ENCODE measurements at places on chromosomes 6 and 20.

GRCh38 chr6:167485186-167485978, 160.5 kb downstream of the TTLL2 start:
- DNase-seq = no peak

DNA sequence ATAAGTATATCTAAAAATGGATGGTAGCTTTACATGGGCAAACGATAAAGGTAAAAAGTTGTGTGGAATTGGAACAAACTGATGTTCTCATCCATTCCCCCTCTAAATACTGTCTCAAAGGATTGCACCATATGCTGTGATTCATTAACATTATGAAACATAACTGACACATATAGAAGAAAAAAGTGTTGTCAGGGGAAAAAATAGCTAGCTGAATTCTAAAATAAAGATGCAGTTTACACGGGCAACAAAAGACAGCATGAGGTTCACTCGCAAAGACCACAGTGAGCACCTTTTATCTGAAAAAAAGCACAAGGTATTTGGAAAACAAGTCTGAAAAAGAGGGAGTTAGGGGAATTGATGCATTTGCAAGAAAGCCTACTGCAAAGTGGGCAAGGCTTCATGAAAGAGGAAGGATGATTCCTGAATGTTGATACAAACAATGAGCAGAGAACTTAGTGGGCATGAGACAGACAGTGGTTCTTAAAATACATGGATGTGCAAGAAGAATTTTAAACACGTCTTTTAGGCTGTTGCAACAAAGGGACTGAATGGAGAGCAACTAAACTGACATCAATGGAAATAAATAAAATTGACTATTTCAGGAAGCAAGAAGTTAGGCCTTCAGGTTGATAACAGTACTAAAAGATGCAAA, 280.9 kb downstream of the KIF16B start:
- no peak for DNase-seq

- no peak for DNase-seq
These were observed 8.7 kb downstream of the SGK2 start for GRCh38 chr20:43567477-43567876.

DNA sequence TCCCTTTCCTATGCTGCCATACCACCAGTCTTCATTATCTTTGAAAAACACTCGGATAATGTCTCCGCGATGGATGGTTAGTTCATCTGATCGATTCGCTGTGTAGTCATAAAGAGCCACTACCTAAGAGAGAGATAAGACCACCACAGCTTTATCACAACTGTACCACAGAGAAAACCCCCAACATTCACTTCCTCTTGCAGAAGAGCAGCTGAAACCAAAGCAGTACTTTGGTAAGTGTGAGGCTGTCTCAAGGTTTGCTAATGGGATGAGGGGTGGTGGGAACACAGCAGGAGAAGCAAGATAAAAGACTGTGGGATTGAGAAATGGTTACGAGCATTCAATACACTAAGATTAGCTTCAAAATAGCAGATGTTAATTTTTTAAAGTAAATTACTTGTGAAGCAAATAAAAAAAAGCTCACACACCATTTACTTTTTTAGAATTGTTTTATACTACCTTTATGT, 142.1 kb downstream of the MYB start:
- peak; percentile 76 for DNase-seq

- no peak for DNase-seq
These were observed 192.2 kb upstream of the SYNDIG1 start for GRCh38 chr20:24277196-24277595.

GRCh38 chr20:38903335-38903734, 22.9 kb upstream of the FAM83D start:
- no peak for DNase-seq

- DNase-seq = peak; percentile 7
These were observed 3.4 kb upstream of the BHLHE23 start for GRCh38 chr20:63009988-63010769.

GRCh38 chr20:24853916-24854315, 95.2 kb upstream of the CST7 start:
- no peak for DNase-seq

DNA sequence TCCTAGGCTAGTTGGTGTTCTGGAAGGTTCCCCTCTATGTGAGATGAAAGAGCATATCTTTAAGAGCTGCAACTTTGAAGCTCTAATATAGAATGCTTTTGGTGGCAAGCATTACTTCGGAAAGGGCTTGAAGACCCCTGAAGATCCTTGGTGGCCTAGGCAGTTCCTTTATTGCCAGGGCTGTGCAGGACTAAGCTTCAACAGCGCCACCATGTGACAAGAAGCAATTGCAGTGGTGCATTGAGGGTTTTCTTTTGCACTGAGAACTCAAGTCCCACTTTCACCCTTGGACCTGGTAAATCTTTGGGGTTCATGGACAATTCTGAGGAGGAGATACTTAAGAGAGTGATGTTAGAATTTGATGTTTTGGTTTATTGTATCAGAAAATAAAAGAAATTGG, 237.4 kb upstream of the GMDS start:
- DNase-seq = peak; percentile 3

DNA sequence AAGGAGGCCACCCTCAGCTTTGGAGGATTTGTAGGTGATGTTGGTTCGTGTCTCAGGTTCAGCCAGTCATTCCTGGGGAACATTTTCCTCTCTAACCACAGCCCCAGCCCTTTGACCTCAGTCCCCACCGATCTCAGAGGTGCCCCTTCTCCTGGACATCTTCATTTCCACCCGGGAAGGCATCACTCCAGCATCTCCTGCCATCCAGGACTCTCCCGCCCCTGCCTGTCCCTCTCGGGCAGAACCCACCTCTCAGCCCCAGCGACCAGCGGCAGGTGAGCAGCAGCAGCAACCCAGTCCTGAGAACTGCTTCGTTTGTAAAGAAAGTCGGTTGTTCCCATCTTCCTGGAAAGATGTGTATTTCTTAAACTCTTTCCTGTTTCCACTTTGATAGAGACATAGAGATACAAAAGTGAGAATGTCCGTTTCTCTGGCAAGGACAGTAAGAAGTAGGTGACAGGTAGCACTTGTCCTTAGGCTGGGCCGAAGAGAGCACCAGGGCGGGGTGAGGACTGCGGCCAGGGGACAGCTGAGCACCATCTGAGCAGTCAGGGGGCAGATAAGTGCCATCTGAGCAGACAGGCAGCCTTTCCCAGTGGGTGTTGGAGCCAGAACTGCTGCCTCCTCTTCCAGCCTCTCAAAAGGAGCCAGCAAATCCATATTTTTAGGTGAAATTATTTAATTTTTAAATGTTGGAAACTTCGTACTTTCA, 142.2 kb downstream of the CDH4 start:
- DNase-seq = no peak

- DNase-seq = no peak
These were observed 3.5 kb downstream of the SCML4 start for GRCh38 chr6:107820338-107821261.

- DNase-seq = no peak
These were observed 16.1 kb downstream of the GRM4 start for GRCh38 chr6:34129753-34130152.

DNA sequence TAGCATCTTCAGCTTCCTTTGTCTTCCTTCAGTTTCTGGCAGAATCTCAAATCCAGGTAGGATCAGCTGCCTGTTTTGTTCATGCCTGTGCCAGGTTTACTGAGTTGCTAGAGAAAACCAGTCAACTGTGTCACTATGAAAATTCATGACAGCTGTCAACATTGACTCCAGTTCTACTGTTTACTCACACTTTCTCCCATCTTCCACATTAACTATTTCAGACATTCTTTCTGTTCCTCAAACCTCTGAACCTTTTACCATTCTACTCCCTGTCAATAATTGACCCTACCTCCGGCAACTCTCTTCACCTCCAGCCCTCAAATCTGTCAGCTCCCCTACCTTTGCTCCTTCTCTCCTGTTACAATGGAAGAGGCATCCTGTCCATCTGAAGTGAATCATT, 8.5 kb downstream of the ENPP4 start:
- DNase-seq = no peak

- peak; percentile 77 for DNase-seq
These were observed 9.8 kb downstream of the SOX4 start for GRCh38 chr6:21603082-21603952.

- no peak for DNase-seq
These were observed at the start of gene PHACTR2 for GRCh38 chr6:143677891-143678791. Gene PHACTR2 (plus strand): TSS chr6:143677965. CDS start chr6:143678164, 199 bp downstream.

DNA sequence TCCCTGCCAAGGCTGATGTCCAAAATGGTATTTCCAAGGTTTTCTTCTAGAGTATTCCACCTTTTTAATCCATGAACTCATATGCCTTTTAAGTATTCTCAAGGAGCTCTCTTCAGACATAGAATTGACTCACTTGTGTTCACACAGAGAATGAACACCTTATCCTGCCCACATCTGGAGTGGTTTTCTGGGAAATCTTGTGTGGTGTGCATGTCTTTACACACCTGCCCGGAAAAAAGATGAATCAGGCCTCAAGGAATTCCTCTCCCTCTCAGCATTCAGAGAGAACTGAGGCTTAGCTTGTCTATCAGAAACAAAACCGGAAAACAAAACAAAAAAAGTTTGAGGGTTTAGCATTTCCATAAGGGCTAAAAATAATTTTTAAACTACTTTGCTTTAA, 148.8 kb downstream of the TFAP2A start:
- no peak for DNase-seq

DNA sequence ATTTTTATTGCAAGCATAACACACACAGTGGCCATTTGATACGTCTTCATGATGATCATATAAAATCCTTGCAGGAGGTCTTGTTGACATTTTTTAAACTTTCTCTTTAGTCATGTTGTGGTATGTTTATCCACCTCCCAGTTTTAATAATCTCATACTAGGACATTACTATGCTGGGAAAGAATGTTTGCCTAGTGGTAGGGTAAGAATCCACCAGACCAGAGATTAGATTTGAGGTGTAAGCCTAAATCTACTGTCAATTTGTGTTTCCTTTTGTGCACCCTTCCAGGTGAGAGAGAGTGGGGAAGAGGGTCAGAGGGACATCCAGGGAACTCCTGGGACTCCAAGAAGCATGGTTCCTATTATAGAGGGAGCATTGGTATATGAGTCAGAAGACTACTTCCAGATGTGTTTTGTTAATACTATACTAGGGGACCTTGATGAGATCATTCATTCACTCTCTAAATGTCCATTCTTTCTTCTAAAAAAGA, 298.3 kb upstream of the SASH1 start:
- no peak for DNase-seq

DNA sequence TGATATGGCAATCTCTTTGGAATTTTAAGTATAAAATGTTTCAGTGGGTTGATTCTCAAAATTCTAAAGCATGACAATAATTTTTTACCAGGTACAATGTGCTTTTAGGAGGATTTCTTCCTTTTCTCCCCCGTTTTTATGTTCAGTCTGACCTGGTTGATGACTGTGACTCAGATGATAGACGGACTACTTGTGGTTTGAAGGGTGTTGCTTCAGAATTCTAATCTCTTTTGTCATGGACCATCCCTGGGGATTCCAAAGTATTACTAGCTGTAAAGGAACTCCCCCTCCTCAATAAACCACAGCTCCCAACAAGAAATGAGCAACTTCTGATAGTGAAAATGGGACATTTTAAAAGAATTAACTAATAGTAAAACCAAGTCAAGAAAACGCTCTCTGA, 34.9 kb upstream of the TNFAIP3 start:
- no peak for DNase-seq

DNA sequence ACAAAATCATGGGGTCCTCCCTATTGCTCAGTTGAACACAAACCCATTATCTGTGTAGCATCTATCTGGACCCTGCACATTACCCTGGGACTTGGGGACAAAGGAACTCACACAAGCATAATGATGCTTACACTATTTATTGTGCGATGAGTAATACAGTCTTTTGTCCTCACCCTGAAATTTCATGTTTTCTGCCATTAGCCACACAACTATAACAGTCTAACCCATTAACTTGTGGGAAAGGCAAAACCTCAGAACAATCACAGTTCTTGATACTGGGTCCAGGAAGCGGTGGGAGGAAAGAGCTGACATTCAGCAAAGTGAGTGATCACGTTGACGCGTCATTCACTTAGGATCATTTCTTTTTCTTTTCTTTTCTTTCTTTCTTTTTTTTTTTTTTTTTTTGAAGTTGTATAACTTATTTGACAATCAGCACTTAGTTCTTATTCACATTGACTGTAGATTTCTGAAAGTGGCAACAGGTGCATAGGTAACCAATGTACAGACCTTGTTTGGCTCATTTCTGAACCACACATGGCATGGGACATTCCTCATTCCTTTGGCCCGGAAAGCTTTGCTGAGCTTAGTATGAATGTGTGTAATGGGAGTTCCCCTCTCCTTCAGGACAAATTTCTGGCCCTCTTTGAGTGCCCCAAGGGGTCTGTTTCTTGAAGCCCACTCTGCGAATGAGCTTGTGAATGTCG, 94.8 kb upstream of the CNKSR3 start:
- DNase-seq = no peak

DNA sequence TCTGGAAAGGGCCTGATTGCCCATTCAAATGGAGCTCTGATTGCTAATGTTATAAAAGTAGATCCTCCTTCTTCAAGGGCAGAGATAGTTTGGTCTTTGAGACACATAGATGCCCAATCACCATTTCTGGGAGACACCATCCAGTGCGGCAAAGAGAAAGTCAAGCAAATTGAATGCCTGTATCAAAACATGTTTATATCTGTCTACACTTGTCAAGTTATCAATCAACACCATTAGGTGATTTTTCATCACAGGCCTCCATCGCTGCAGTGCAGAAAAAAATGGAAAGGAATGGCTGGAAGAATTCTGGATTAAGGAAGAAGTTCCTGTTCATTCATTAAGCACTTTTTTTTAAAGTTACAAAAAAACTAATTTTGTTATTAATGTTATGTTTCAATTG, 54.8 kb upstream of the ZFP64 start:
- DNase-seq = no peak

- DNase-seq = no peak
These were observed 22.6 kb upstream of the PREX1 start for GRCh38 chr20:48850257-48850976.

GRCh38 chr6:106763361-106763760, 134.0 kb downstream of the QRSL1 start:
- DNase-seq = no peak

DNA sequence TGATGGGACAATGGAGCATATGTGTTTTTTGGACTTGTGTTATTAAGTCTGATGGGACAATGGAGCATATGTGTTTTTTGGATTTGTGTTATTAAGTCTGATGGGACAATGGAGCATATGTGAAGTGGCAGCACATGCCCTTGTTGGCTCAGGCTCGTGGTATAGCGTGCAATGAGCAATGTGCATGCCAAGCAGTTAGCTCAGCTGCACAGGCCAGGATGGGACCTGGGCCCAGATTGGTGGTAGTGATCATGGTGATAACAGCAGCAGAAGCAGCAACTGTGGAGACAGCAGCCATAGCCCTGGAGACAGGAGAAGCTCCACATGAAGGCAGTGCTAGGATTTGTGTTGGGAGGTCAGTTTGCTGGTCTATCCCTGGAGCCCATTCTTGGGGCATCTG, 61.1 kb downstream of the IL20RA start:
- no peak for DNase-seq

GRCh38 chr20:9054176-9054575, 14.7 kb upstream of the PLCB4 start:
- no peak for DNase-seq

GRCh38 chr6:161917645-161918044, 643.8 kb upstream of the AGPAT4 start:
- DNase-seq = no peak
